ENCODE measurements at places on chromosomes 12 and 14. TPM values are rescaled to one million over a fixed set of nuclear protein-coding genes. Genes with fewer than 3 reads are reported as not detected.

Gene PPP2R5C
- total RNA-seq: 435 TPM

Gene SLC7A7
- 1.2 TPM for total RNA-seq

Gene DNAJC22
- total RNA-seq: not detected

Gene CPM
- 2.7 TPM for total RNA-seq

GRCh38 chr12:130253866-130254265, 83.8 kb upstream of the PIWIL1 start:
- no peak overlapping the region for H3K27ac ChIP-seq
- no peaks in the 10 kb centered on the region for H3K27me3 ChIP-seq
- no peak for DNase-seq
- no peaks in the 10 kb centered on the region for H3K4me1 ChIP-seq
- H3K36me3 ChIP-seq: no peaks in the 10 kb centered on the region
- H3K4me3 ChIP-seq: no peak overlapping the region

GRCh38 chr12:89319122-89319521, 33.2 kb downstream of the DUSP6 start:
- no peaks in the 10 kb centered on the region for H3K36me3 ChIP-seq
- H3K4me1 ChIP-seq: no peaks in the 10 kb centered on the region
- no peaks in the 10 kb centered on the region for H3K27me3 ChIP-seq
- no peak overlapping the region for H3K27ac ChIP-seq
- DNase-seq: no peak

GRCh38 chr12:14611640-14612203, 44.0 kb upstream of the PLBD1 start:
- H3K4me3 ChIP-seq: no peak overlapping the region
- no peak for DNase-seq
- H3K4me1 ChIP-seq: no peaks in the 10 kb centered on the region
- no peaks in the 10 kb centered on the region for H3K36me3 ChIP-seq
- no peaks in the 10 kb centered on the region for H3K27me3 ChIP-seq

Data from T-cell (primary cell).